Endothelial cell (in vitro differentiated cells): ENCODE measurements at places on chromosomes 2 and 18.
A peak's percentile ranks its signal among the peaks of the same experiment; 100 is the strongest.

DNA sequence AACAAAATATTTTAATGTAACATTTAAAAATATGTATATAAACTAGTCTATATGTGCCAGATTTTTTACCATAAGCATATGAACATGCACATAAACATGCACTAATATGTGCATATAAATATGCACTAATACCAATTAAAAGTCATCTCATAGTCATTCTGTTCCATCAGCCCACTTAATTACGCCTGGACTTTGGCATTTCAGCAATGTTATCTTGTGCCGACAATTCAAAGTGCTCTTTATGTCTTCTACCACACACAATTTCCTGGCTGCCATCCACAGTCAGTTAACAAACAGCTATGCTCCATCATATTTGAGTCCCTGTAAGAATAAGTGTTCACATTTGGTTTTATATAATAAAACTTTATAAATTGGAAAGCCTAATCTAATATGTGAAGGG, 92.6 kb upstream of the TSPYL6 start:
- H3K4me3 ChIP-seq = no peak overlapping the region
- H3K27ac ChIP-seq = no peak overlapping the region
- H3K27me3 ChIP-seq = no peaks in the 10 kb centered on the region
- no peaks in the 10 kb centered on the region for H3K36me3 ChIP-seq
- peaks cover 17% of the 10 kb centered on the region for H3K4me1 ChIP-seq

DNA sequence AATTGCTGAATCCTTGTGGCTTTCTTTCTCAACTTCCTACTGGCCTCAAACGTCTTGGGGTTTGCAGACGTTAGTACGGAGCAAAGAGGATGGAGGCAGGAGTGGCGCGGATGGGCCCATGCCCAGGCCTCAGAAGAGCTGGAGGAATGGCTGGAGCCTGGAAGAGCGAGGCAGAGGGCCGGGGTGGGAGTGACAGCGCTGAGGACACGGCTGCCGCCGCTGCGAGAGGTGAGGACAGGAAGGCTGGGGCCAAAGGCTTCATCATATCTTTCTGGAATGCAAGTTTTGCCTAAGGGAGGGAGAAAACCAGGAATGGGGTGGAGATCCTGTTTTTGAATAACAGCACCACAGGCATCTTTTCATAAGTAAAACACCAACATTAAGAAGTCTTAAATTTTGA, 178.5 kb upstream of the SESTD1 start:
- H3K4me1 ChIP-seq = peaks cover 10% of the 10 kb centered on the region
- H3K27ac ChIP-seq = no peak overlapping the region
- H3K36me3 ChIP-seq = no peaks in the 10 kb centered on the region
- peaks cover 2% of the 10 kb centered on the region for H3K27me3 ChIP-seq
- no peak overlapping the region for H3K4me3 ChIP-seq
- no peak for DNase-seq

DNA sequence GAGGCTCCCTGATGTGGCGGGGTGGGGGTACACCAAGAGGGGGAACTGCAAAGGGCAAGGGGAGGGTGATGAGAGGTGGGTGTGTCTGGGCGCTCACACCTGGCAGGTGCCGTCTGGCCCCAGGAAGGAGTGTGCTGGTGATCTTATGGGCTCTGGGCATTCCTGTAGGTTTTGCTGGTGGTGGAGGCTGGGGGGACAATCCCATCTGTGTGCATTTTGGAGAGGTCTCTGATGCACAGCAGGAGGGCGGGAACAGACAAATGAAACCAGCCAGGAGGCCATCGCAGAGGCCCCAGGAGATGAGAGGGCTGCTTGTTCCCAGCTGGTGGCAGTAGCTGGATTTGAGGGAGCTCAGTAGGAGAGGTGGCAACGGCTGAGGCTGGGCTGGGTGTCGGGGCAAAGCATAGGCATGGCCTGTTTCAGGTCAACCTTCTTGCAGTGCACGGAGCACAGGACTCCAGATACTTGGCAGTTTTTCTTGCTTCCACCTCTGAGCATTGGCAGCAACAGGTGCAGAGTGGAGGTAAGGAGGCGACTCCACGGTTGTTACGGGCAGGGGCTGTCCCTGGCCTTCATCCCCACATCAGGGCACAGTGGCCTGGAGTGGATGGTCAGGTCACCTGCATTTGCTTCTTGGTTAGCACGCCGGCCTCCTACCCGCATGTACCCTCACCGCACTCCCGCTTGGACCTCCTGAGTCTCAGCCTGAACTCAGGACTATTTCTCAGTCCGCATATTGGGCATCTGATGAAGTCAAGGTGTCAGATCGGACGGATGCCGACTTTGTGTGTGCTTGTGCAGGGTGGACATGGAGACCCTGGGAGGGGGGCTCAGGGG, 194.2 kb upstream of the HDAC4 start:
- H3K27ac ChIP-seq = no peak overlapping the region
- peaks cover 26% of the 10 kb centered on the region for H3K27me3 ChIP-seq
- DNase-seq = no peak
- peaks cover 20% of the 10 kb centered on the region for H3K36me3 ChIP-seq
- no peak overlapping the region for H3K4me3 ChIP-seq

- no peaks in the 10 kb centered on the region for H3K4me1 ChIP-seq
- no peak overlapping the region for H3K27ac ChIP-seq
- DNase-seq = no peak
- peaks cover 5% of the 10 kb centered on the region for H3K27me3 ChIP-seq
- no peaks in the 10 kb centered on the region for H3K36me3 ChIP-seq
Observed at GRCh38 chr2:121123268-121123667, 161.7 kb downstream of the TFCP2L1 start.

DNA sequence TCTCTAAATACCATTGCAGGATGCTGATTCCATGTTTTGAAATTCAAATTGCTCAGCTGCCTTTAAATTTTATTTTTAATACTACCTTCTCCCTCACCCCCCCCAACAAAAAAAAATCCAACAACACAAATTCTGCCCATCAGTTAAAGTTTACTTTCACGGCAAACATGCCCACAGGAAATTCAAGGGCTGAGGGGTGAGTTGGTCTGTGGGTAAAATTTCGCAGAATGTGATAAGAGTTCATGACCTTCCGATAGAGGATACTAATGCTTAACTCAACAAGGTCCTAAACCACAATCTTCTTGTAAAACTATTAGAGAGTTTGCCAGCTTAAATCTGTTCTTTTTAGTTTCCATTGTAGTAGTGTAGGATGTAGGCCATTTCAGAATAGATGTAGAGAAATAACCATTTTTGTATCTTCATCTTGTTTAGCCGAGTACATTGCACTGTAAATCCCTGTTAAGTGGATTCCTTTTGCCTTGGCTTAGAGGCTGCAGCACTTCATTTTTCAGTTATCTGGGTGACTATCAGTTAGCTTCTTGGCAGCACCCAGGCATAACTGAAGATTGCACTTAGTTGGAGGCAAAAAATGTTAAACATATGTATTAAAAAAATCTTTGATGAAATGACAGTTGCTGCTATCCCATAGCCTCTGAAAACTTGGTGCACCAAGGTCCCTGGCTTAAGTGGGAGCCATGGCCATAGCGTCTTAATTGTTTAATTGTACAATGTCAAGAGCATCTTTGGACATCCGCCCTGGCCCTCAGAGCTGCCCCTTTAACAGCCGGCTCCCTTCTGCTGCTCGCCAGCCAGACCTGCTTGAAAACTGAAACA, 232.3 kb downstream of the HAUS1 start:
- peaks cover 36% of the 10 kb centered on the region for H3K4me1 ChIP-seq
- H3K4me3 ChIP-seq = peak overlapping the region; percentile 96
- H3K27ac ChIP-seq = no peak overlapping the region
- no peak for DNase-seq
- H3K36me3 ChIP-seq = peaks cover 5% of the 10 kb centered on the region

- H3K27me3 ChIP-seq = peaks cover 2% of the 10 kb centered on the region
- no peak for DNase-seq
- peaks cover 17% of the 10 kb centered on the region for H3K4me1 ChIP-seq
- no peaks in the 10 kb centered on the region for H3K36me3 ChIP-seq
- no peak overlapping the region for H3K4me3 ChIP-seq
Observed at GRCh38 chr2:213185147-213185822, 33.9 kb upstream of the IKZF2 start.

- H3K27me3 ChIP-seq = peaks cover 15% of the 10 kb centered on the region
- peaks cover 3% of the 10 kb centered on the region for H3K36me3 ChIP-seq
- H3K27ac ChIP-seq = no peak overlapping the region
- no peak for DNase-seq
Observed at GRCh38 chr18:77109648-77110019, 22.9 kb downstream of the MBP start.

DNA sequence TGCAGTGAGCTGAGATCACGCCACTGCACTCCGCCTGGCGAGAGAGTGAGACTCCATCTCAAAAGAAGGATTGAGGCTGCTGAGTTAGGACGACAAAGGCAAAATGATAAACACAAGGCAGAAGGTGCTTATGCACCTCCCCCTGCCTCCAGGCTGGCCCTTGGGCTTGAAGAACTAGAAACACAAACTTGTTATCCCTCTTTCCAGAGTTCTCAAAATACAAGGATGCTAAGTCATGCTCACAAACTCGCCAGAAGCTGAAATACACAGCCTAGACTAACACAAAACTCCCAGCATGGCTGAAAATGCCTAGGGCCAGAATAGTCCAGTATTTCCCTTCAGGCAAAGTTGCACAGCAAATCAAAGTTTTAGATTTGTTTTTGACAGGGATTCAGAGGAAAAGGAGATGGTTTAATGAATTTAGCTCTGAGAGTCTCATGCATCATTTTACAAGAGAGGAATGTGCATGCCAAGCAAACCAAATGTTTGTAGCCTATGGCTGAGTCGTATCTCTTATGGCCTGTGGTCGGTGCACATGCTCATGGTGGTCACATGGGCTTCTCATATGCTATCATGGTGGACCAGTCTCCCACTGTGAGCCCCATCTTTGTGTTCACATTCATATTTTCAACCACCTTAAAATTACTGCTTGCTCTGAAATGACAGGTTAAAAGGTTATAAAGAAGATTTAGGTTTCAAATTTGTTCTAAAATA, 16.2 kb upstream of the MREG start:
- peaks cover 23% of the 10 kb centered on the region for H3K4me1 ChIP-seq
- no peak overlapping the region for H3K4me3 ChIP-seq
- no peaks in the 10 kb centered on the region for H3K27me3 ChIP-seq
- peaks cover 4% of the 10 kb centered on the region for H3K36me3 ChIP-seq
- no peak overlapping the region for H3K27ac ChIP-seq

GRCh38 chr2:12057436-12058166, 311.2 kb downstream of the LPIN1 start:
- H3K27ac ChIP-seq = no peak overlapping the region
- no peak overlapping the region for H3K4me3 ChIP-seq
- peaks cover 1% of the 10 kb centered on the region for H3K27me3 ChIP-seq
- no peaks in the 10 kb centered on the region for H3K36me3 ChIP-seq

- no peak overlapping the region for H3K27ac ChIP-seq
- H3K27me3 ChIP-seq = no peaks in the 10 kb centered on the region
- no peak for DNase-seq
- H3K4me1 ChIP-seq = no peaks in the 10 kb centered on the region
Observed at GRCh38 chr2:186031229-186031628, 292.6 kb downstream of the FSIP2 start.

DNA sequence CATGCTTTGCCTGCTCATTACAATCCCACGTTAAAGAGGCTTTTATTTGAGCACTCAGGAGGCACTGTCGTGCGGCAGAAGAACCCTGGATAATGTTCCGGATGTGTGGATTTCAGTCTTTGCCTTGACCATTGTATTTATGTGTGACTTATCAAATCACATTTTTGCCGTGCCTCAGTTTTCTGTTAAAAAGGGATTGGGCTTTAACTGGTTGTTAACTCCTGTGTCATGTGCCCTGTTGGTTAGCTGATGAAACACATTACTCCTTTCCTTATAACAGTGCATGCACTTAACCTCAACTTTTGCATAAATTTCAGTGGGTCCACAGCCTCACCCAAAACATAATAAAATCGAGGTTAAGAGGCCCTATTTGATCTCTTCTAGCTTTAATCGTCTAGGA, 52.7 kb downstream of the NAB1 start:
- no peak overlapping the region for H3K4me3 ChIP-seq
- no peak for DNase-seq
- no peaks in the 10 kb centered on the region for H3K36me3 ChIP-seq
- peaks cover 1% of the 10 kb centered on the region for H3K27me3 ChIP-seq
- peaks cover 14% of the 10 kb centered on the region for H3K4me1 ChIP-seq
- H3K27ac ChIP-seq = no peak overlapping the region

DNA sequence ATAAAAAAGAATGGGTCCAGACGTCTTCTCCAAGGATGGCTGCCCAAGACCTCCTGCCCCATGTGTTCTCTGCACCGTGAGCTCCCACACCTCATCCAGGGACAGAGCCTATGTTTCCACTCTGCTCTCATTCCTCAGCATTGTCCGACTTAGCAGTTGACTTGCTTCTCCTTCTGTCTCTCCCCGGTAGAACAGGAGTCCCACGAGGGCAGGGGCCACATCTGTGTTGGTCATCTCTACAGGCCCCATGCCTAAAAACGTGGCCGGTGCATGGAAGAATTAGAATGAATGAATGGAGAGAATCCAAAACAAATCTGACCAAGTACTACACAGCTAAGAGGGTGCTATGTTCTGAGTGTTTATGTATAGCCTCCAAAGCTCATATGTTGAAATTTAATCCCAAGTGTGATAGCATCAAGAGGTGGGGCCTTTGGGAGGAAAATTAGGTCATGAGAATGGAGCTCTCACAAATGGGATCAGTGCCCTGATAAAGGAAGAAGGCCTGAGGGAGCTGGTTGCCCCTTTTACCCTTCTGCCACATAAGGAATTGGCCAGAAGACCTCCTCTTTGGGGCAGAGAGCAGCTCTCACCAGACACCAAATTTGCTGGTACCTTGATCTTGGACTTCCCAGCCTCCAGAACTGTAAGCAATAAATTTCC, 55.9 kb downstream of the FAM178B start:
- H3K36me3 ChIP-seq = no peaks in the 10 kb centered on the region
- peaks cover 11% of the 10 kb centered on the region for H3K27me3 ChIP-seq
- no peak for DNase-seq
- H3K4me3 ChIP-seq = no peak overlapping the region
- H3K4me1 ChIP-seq = peaks cover 7% of the 10 kb centered on the region

GRCh38 chr18:37163119-37163518, 334.2 kb downstream of the KIAA1328 start:
- no peak overlapping the region for H3K27ac ChIP-seq
- no peak for DNase-seq
- H3K4me3 ChIP-seq = no peak overlapping the region
- no peaks in the 10 kb centered on the region for H3K27me3 ChIP-seq

DNA sequence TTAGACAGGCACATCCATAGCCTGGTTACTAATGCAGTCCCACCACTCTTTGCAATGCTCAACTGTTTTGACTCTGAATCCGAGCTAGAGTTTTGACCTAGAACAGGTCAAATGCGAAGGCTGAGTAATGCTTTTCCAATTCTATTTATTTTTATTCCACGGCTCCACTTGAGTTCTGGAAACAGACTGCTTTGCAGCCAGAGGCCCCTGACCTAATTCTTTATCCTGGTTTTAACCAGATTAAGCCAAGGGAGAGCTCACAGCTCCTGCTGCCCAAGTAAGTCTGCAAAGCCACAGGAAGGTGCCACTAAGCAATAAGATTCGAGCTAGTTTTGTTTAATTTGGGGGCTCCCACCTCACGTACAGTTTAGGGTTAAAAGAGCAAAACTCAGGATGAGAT, 51.4 kb downstream of the MREG start:
- H3K27me3 ChIP-seq = peaks cover 9% of the 10 kb centered on the region
- H3K4me1 ChIP-seq = peaks cover 27% of the 10 kb centered on the region
- H3K27ac ChIP-seq = no peak overlapping the region
- peaks cover 12% of the 10 kb centered on the region for H3K36me3 ChIP-seq
- no peak for DNase-seq
